T-helper 22 cell (primary cell): ENCODE measurements at places on chromosomes 4 and X.
A peak's percentile ranks its signal among the peaks of the same experiment; 100 is the strongest.

GRCh38 chr4:151114986-151115385, 15.6 kb downstream of the RPS3A start:
- DNase-seq: no peak

DNA sequence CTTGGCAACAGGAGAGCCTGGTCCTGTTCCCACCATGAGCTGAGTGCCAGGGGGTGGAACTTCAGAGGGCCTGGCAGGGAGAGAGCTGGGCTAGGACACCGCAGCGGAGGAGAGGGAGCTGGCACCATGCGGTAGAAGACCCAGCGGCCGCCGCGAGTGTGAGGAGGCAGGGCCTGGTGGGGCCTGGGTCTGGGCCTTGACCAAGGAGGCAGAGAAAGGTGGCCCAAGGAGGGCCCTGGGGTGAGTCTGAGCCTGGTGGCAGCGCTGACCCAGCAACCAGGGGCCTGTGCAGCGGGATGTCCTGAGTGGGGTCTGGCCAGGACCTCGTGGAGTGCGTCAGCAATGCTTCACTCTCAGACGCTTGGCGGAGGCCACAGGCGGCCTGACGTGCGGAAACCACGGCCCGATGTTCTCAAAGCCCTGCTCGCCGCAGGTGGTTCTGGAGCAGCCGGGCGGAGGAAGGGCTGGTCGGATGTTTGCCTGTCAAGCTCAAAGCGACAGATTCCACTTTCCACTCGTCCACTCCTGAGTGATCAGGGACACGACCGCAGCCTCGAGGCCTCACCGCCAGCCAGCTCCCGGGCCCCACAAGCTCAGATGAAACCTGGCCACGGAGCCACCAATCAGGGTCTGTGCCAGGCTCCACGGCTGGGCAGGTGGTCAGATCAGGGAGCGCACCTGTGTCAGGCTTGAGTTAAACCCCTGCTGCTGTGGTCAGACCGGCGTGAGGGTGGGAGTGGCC, 20.8 kb downstream of the ATP5ME start:
- DNase-seq: no peak

- DNase-seq: no peak
Measured at GRCh38 chrX:45745479-45745878, 544.8 kb upstream of the DIPK2B start.

DNA sequence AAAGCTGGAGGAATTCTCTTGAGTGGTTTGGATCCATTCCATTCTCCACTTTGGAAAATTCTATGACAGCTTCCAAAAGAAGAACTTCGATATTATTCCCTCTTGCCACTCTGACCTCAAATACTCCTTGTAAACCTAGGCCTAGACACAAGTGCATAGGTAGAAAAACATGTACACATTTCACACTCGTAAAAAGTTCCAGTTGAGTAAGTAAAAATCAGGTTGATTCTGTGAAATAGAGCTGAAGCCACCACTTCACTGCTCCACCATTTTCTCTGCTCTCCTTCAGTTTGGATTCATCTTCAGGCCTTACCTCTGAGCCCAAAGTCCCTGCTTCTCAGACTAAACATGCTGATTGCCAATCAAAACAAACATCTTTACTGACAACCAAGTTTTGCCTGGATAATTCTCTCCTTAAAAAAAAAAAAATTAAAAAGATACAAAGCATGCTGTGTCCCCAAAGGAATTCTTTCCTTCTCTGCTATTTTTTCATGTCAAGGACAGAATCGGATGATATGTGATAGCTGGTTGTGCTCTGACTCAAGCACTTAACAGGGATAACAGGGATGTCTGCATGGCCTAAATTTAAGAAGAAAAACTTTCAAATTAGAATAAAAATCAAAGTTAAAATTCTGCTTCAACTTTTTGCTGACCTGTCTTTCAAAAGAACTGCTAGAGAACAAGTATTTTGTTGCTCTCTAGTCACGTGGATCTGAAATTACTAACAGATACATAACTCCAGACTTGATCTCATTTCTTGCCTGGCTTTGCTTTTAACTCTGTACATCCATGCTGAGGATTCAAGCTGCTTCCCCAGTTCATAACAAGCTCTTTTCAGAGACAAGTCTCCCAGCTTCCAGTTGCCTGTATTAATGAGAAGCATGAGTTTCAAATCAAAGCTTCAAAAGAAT, 420.9 kb upstream of the INTU start:
- DNase-seq: no peak

- no peak for DNase-seq
Measured at GRCh38 chr4:77797239-77797638, 21.9 kb downstream of the CNOT6L start.

DNA sequence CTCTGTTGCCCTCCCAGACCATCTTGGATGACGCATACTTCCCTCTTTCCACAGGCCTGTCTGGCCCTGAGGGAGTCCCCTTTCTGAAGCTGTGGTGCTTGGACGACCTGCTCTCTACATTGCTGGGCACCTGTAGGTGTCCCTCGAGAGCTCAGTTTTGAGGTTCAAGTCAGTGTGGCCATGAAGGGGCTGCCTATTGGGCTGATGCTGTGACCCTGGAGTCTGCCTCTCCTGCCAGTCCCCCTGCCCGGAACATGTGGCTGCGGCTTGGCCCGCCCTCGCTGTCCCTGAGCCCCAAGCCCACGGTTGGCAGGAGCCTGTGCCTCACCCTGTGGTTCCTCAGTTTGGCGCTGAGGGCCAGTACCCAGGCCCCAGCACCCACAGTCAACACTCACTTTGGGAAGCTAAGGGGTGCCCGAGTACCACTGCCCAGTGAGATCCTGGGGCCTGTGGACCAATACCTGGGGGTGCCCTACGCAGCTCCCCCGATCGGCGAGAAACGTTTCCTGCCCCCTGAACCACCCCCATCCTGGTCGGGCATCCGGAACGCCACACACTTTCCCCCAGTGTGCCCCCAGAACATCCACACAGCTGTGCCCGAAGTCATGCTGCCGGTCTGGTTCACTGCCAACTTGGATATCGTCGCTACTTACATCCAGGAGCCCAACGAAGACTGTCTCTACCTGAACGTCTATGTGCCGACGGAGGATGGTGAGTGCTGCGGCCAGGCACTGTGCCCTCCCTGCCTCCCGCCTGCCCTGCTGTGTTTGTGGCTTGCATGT, 3.0 kb downstream of the NLGN3 start:
- DNase-seq: no peak

GRCh38 chrX:34332334-34332733, 200.2 kb upstream of the FAM47A start:
- DNase-seq: no peak

DNA sequence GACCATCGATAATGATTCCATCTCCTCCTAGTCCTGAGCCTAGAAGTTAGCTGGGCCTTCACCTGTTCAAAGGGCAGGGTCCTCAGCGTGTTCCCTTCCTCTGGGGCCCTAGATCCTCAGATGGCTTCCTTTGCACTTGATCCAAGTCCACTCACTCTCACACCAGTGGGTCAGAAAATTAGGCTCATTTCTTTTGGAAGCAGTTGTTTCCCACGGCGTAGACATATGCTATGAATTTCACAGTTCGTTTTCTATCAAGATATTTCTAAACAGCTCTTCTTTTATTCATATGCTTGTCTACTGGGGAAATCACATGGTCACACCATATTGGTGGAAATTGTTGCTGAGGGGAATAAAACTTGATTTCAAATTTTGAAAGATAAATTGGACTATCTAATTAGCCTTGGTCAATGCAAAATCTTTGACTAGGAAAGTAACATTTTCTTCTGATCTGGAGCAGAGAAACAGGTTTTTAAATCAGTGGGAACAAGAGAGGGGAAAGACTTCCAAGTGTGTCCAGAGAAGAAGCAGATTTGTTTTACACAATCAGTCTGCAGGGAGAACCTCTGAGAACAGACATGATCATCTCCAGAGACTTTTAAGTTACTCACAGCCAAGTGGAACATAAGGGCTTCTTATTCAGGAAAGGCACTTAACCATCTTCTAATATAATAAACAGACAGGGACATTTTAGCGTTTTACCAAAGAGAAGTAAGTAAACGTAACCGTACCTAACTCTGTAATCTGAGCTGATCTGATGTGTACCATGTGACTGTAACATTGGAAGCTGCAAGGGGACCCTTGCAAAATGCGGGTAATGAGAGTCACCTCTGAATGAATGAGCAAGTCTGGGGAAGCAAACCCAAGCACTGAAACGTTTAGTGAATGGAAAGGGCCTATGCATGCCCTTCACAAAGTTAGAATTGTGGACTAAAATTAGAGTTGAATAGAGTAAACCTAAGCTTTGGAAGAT, 455.7 kb upstream of the FAT1 start:
- no peak for DNase-seq

DNA sequence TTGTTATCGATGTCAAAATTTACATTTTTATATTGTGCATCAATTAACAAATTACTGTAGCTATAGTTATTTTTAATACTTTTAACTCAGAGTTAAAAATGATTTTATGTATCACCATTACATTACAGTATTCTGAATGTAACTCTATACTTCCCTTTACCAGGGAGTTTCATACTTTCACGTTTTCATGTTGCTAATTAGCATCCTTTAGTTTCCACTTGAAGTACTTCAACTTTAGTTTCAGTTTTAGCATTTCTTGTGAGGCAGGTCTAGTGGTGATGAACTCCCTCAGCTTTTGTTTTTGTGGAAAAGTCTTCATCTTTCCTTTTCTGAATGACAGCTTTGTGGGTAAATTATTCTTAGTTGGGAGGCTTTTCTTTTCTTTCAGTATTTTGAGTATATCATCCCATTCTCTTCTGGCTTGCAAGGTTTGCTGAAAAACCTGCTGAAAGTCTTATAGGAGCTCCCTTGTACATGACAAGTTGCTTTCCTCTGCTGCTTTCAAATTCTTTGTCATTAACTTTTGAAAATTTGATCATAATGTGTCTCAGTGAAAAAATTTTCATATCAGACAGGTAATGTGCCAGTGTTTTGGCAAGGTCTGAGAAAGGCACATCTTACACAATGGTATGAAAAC, 9.8 kb upstream of the CISD2 start:
- no peak for DNase-seq

DNA sequence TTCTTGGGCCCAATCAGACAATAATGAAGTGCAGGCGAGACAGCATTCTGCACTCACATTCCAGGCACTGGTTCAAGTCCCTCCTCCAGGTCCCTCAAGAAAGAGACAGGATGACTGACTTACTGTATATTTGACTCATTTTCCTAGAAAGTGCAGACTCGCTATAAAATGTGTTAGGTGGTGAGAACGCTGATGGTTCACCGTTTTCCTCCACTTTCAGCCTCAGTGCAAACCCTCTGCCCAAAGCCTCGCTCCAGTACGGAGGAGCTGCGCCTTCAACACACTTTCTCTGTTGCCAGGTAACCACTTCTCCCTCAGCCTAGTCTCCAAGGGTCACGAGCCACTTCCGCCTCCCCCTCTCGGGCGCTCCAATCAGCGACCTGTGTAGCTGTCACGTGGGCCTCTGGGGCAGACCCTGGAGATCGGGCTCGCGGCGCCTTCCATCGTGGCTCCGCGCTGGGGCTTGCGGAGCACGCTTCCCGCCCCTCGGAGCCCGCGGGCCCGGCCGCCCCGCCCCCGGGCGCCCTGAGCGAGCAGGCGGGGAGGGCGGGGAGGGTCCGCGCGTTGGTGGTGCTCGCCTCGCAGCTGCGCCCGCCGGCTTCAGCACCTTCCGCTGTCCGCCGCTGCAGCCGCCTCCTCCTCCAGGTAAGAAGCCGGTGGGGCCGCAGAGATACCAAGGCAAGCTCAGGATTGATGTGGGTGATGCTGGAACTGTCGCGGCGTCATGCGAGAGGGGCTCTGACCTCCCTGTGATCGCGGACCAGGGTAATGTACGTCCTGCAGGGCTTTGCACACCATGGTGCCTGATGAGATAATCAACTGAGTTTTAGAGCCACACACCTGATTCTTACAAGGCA, at the start of gene WDR17:
TSS of gene WDR17 (plus strand) at position 407 of the 857 bp plus-strand sequence. CDS start 45,740 bp downstream, outside the sequence.
- DNase-seq: peak; percentile 4

DNA sequence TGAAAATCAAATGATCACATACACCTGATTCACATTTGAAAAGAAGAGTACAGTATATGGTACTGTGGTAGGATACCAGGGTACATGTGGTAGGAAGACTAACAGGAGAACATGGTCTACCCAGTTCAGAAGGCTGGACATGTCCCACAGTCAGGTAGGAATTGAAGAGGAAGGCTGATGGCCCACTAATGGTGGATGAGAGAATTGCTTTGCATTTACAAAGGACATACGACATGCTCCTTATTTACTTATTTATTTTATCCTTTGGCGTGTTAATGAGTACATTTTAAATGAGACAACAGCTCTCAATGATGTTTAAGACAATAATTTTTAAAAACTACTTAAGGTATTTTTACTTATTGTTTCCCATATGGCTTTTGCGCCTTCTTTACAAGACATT, 106.7 kb upstream of the BMP2K start:
- no peak for DNase-seq

DNA sequence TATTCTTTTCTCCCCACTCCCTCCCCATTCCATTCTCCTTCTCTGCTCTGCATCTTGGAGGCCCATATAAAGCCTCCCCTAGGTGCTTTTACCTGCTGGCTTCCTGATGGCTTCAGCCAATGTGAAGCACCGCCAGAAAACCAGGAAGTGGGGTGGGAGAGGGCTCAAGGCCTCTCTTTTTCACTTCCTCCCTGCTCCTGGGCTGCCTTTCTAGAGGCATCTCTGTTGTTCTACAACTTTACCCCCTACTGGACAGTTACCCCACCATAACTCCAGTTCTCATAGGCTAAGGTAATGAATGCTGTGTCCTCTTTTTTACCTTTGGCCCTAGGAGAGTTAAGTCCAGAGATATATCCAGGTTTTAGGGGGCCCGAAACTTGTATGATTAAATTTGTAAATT, 62.4 kb upstream of the PPARGC1A start:
- DNase-seq: no peak

- DNase-seq: no peak
Measured at GRCh38 chr4:87500092-87500462, 29.1 kb downstream of the SPARCL1 start.

DNA sequence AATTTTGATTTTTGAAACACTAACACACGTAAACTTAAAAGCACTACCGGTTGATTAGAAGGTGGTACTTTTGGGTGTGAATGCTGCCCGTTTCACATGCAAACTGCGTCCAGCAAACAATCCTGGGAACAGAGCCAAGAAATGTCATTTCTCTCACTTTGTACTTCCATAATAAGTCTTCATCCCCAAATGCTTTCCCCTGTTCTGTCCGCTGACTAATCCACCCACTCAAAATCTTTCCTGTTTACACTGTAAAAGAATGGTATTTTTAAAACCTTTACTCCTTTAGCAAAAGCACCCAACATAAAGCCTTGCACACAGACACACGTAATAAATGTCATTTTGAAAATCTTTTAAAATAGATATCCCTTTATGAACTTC, 39.1 kb upstream of the PDLIM5 start:
- no peak for DNase-seq

DNA sequence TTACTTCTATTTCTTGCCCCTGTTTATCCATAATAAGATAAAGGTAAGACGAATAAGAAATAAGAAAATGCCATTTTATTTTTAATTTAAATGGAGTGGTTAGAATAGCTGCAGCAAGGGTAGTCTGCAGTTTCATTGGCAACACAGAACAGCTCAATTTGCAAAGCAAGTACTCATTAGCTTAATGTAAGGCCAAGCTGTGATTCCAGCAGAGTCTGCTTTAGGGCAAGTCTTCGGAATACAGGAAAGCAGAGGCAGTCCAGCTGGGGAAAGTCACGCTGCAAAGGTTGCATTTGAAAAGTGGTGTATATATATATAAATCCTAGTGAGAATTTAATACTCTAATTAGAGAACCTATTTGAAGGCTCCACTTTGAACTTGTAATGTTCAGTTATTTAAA, 59.0 kb downstream of the ANXA10 start:
- no peak for DNase-seq

GRCh38 chr4:98481167-98481566, 177.2 kb downstream of the TSPAN5 start:
- DNase-seq: no peak

- DNase-seq: no peak
Measured at GRCh38 chr4:169634975-169635374, 14.6 kb downstream of the CLCN3 start.
